ENCODE measurements at places on chromosomes 11 and 22. TPM values are rescaled to one million over a fixed set of nuclear protein-coding genes. Genes with fewer than 3 reads are reported as not detected.

The BSCL2 gene
- total RNA-seq, result 34.4 TPM

The KLHL35 gene
- 0.85 TPM for total RNA-seq

The CARD16 gene
- 75.6 TPM for total RNA-seq

The GAL gene
- total RNA-seq, result not detected

The SYNGR1 gene
- total RNA-seq, result not detected

The GP1BB gene
- total RNA-seq, result not detected

The CYTH4 gene
- 160 TPM for total RNA-seq

The SERHL2 gene
- 0.66 TPM for total RNA-seq
